NCI-H1436 treated with DMSO at 0.1 percent for 48 hours (cell line): ENCODE measurements at places on chromosomes 6 and 20.

GRCh38 chr6:34598712-34599111, 42.6 kb upstream of the SPDEF start:
- DNase-seq: no peak

- no peak for DNase-seq
These were observed 2.6 kb downstream of the ASF1A start for GRCh38 chr6:118896339-118897136.

DNA sequence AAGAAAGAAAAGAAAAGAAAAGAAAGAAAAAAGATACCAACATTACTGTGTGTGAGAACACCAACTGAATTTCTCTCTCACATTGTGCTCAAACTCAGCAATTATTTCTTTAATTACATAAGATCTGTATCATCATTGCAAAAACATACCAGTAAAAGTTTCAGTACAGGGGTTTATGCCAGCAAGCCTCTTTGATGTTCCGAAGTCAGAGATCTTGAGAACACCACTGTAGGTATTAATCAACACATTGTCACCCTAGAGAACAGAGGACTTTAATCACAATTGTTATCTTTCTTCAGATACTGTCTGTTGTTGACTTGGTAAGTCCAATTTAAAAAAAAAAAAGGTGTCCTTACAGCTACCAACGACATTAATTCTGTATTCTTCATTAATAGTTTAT, 60.9 kb upstream of the MAP7 start:
- DNase-seq: no peak

- DNase-seq: no peak
These were observed 6.3 kb upstream of the GTF3C6 start for GRCh38 chr6:110951986-110952794.

- DNase-seq: no peak
These were observed 113.3 kb downstream of the RPS12 start for GRCh38 chr6:132927713-132928112.
